Activated B cell treated with CpG ODN at 0.5 μM for 24 hours (primary cell): ENCODE measurements at places on chromosomes 2 and 18.

GRCh38 chr2:80244905-80245584, 59.5 kb downstream of the LRRTM1 start:
- H3K4me3 ChIP-seq: no peak overlapping the region
- DNase-seq: no peak
- H3K36me3 ChIP-seq: no peaks in the 10 kb centered on the region
- no peaks in the 10 kb centered on the region for H3K4me1 ChIP-seq
- H3K27ac ChIP-seq: no peak overlapping the region

DNA sequence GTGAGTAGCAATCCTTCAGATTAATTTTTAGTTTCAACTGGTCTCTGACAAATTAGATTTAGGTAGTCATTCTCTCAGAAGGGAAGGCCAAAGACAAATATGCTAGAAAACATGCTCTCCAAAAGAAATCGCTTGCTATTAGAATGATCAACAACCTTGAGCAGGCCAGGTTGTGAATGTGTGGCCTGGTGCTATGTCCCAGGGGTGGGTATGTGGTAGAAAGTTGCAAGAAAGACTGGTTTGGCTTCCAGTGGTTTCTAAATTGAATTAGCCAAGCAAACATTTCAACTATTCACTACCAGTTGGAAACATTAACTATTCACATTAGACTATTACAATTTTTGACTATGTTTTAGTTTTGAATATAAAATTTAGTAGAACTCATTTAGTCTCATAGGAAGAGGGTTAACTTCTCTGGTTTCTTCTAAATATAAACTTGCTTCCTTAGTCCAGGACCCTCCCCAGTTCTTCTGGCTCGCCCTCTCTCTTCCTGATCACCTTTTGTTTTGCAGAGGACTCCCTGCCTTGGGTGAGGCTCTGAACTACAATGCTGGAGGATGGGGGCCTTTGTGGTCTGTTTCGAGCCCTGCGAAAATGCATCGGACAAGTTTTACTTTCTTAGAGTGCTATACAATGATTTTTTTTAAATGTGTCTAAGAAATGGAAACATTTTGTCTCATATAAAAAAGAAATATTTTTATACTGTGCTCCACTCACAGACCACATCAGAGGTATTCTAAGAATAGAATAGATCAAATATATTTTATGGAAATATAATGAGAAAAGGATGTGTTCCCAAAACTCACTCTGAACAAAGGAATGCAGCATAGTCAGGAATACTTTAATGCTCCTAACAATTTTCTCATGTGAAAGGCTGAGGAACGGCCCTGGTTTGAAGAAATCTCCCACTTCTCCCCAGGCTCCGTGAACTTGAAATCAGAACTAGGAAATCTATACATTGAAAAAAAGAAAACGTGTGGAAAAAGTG, 375.0 kb upstream of the ZEB2 start:
- H3K4me1 ChIP-seq: peaks cover 3% of the 10 kb centered on the region
- no peak overlapping the region for H3K4me3 ChIP-seq
- H3K27ac ChIP-seq: no peak overlapping the region
- no peaks in the 10 kb centered on the region for H3K27me3 ChIP-seq
- DNase-seq: no peak

GRCh38 chr2:223797811-223798721, 39.3 kb downstream of the AP1S3 start:
- peaks cover 57% of the 10 kb centered on the region for H3K4me1 ChIP-seq
- DNase-seq: no peak
- peak overlapping the region; percentile 21 for H3K4me3 ChIP-seq
- H3K27me3 ChIP-seq: no peaks in the 10 kb centered on the region
- H3K36me3 ChIP-seq: peaks cover 39% of the 10 kb centered on the region

DNA sequence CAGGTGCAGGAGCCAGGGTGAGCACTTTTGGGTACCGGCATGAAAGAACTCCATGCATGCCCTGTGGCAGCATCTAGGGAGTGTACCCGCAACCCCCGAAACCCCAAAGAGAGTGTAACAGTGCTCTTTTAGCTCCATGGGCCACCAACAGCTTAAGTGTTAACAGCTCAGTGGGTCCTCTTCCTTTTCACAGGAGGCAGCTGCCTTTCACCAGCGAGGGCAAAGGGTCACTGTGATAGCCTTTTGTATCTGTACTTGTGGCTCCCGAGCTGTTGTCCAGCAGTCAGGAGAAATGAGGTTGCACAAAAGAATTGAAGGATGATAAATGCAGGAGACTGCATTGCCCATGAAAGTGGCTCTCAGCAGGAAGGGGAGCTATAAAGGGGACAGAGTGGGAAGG, 1166.3 kb upstream of the ACVR2A start:
- no peaks in the 10 kb centered on the region for H3K36me3 ChIP-seq
- no peak overlapping the region for H3K4me3 ChIP-seq
- no peak for DNase-seq

DNA sequence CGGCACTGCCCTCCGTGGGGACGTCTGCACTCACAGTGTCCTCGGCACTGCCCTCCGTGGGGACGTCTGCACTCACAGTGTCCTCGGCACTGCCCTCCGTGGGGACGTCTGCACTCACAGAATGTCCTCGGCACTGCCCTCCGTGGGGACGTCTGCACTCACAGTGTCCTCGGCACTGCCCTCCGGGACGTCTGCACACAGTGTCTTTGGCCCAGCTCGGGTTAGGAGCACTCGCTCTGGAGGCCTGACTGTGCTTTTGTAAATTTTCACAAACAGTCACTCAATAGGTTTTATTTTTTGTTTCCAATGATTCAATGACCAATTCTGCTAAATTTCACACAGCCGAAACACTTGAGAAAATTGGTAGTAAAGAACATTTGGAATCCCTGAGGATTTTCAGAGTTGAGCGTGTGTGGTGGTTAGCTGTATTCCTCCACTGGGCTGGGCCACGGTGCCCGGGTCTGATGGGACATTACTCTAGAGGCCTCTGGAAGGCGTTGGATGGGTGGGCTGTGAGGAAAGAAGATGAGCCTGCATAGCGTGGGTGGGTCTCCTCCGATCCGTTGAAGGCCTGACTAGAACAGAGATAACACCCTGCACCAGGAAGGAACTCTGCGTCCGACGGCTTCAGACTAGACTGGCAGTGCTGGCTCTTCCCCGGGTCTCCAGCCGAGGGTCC, 134.8 kb downstream of the RTP5 start:
- no peaks in the 10 kb centered on the region for H3K36me3 ChIP-seq
- no peak overlapping the region for H3K27ac ChIP-seq
- no peaks in the 10 kb centered on the region for H3K27me3 ChIP-seq
- no peak overlapping the region for H3K4me3 ChIP-seq
- H3K4me1 ChIP-seq: no peaks in the 10 kb centered on the region

DNA sequence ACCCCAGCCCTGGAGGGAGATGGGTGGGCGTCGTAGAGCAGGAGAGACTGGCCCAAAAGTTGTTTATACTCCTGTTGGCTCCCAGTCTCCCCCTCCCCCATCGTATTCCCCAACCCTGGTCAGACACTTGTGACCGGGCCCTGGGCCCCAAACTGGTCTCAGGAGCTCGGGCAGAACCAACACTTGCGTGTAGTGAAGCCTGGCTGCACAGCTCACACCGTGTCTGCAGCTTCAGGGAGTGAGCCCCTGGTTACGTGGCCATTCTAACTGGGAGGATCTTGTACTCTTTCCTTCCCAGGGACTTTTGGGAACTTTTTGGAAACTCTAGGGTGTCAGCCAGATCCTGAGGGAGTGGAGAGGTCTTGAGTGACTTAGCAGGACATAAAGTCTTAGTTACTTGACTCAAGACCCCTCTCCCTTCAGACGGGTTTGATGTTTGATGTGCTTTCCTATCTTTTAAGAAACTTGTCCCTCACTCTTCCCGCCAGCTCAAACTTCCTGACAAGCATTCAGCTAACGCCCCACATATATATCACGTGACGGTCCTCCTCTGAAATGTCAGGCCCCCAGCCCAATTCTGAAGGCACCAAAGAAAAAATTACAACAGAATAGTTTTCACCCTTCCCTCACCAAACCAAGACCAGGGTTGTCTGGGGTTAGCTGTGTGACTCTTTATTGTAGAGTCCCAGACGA, 2.3 kb downstream of the PKDCC start:
- H3K4me1 ChIP-seq: peaks cover 6% of the 10 kb centered on the region
- H3K27ac ChIP-seq: no peak overlapping the region
- no peaks in the 10 kb centered on the region for H3K36me3 ChIP-seq
- peaks cover 36% of the 10 kb centered on the region for H3K27me3 ChIP-seq

DNA sequence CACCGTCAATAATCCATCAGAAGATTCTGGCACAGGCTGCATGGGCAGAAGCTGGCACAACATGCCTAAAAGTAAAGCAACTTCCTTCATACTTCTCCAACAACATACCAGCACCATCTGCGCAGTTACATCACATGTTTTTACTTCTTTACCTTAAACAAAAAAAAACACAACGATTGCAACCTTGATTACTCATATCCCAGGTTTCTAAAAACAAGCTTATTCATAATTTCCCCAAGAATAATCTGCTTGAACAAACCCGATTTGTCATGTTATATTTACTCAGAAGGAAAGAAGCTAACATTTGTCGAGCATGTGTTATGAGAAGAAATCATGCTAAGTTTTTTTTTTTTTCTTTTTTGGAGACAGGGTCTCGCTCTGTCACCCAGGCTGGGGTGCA, 54.7 kb downstream of the THADA start:
- no peaks in the 10 kb centered on the region for H3K27me3 ChIP-seq
- no peak for DNase-seq
- peaks cover 19% of the 10 kb centered on the region for H3K36me3 ChIP-seq
- peaks cover 27% of the 10 kb centered on the region for H3K4me1 ChIP-seq
- no peak overlapping the region for H3K4me3 ChIP-seq

- no peak for DNase-seq
- no peaks in the 10 kb centered on the region for H3K27me3 ChIP-seq
- H3K36me3 ChIP-seq: no peaks in the 10 kb centered on the region
- no peaks in the 10 kb centered on the region for H3K4me1 ChIP-seq
Observed at GRCh38 chr2:49053156-49053555, 101.2 kb downstream of the FSHR start.

- no peak overlapping the region for H3K27ac ChIP-seq
- no peaks in the 10 kb centered on the region for H3K27me3 ChIP-seq
- no peak overlapping the region for H3K4me3 ChIP-seq
- H3K4me1 ChIP-seq: no peaks in the 10 kb centered on the region
Observed at GRCh38 chr2:187976259-187976985, 315.3 kb upstream of the GULP1 start.

- H3K36me3 ChIP-seq: peaks cover 13% of the 10 kb centered on the region
- H3K27ac ChIP-seq: no peak overlapping the region
- H3K4me1 ChIP-seq: peaks cover 19% of the 10 kb centered on the region
- no peak for DNase-seq
Observed at GRCh38 chr18:76456018-76456750, 38.9 kb downstream of the ZNF516 start.

DNA sequence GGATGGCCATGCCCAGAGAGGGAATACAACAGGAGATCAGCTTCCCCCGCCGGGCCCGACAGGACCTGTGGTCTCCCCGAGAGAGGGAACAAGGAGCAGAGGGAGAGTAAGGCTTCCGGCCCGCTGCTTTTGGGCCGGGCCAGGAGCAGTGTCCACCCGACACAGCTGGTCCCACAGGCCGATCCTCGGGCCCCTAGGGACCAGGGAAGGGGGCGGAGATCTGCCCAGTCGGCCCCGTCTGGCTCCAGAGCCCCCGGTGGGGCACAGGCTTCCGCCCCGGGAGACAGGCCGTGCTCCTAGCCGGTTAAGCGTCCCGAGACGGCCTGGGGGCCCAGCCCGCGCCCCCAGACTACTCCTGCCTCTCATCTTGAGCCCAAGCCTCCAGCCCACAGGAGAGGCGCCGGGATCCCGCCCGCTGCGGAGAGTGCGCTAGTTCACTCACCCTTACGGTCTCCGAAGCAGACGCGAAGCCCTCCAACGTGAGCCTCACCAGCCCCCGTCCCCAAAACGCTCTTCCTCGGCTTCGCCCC, at the start of gene MCFD2:
Gene MCFD2, minus strand, starts transcription at position 526 of the 530 bp plus-strand sequence. CDS start 6,635 bp downstream, outside the sequence.
- peaks cover 65% of the 10 kb centered on the region for H3K4me1 ChIP-seq
- no peaks in the 10 kb centered on the region for H3K27me3 ChIP-seq
- peak within 1 kb of the TSS; percentile 81 for H3K27ac ChIP-seq
- peaks cover 19% of the 10 kb centered on the region for H3K36me3 ChIP-seq

DNA sequence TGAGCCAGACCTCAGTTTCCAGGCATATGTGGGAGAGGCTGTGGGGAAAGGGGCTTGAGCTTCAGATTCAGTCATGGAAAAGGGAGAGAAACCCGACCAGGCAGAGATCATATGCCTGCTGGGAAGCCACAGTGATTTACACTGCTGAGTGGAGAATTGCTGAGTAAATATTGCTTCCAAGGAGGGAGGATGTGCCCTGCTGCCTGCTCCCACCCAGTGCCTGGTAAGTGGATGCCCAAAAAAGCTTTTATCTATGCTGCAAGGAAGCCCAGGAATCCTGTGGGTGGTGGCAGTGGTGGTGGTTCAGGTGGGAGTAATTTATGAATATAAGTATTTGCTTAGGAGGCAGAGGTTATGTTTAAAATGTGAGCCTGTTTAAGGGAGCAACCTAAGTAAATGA, 39.5 kb downstream of the INO80C start:
- H3K4me1 ChIP-seq: no peaks in the 10 kb centered on the region
- no peaks in the 10 kb centered on the region for H3K27me3 ChIP-seq
- no peak overlapping the region for H3K27ac ChIP-seq

- peak overlapping the region; percentile 47 for H3K27ac ChIP-seq
- DNase-seq: no peak
Observed at GRCh38 chr18:55302167-55302833, 285.7 kb downstream of the TCF4 start.

DNA sequence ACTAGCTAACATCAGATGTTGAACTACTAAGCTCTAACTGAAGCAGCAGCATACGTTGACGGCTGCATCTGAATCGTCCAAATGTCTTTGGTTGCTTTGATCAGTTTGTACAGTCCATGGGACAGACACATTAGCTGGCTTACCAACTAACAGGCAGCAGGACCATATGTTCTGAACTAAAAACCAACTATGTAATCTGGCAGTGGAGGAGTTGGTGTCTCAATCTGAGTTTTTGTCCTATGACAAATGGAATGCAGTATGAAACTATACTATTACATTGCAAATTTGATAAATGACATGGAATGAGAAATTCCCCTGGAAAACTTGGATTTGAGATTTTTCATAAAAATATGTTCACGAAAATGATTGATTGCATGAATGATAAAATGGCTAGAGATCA, 79.5 kb downstream of the EPHA4 start:
- H3K36me3 ChIP-seq: peaks cover 15% of the 10 kb centered on the region
- H3K4me3 ChIP-seq: no peak overlapping the region
- no peaks in the 10 kb centered on the region for H3K27me3 ChIP-seq
- no peak overlapping the region for H3K27ac ChIP-seq

DNA sequence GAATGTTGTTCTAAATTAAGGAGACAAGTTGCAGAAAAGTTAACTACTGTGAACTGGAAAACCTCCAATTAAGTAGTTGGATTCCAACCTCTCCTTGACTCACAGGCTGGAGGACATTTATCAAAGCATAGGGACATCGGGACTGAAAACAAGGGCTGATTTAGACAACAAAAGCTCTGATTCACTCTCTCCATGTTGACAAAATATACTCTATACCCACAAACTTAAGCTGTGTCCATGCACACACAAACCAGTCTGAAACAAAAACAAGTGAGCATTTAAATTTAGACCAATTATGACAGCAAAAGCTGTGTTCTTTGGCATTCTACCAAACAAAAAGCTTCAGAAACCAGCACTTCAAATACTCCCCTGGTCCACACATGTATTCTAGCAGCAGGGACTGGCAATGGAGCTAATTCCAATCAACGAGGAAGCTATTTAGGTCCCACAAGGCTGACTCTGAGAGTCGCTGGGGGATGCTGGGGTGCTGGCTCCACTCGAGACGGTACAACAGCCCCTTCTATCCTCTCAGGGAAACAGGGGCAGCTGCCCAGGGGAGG, 71.4 kb downstream of the NXPH2 start:
- no peaks in the 10 kb centered on the region for H3K36me3 ChIP-seq
- no peak overlapping the region for H3K27ac ChIP-seq
- no peak overlapping the region for H3K4me3 ChIP-seq
- H3K4me1 ChIP-seq: no peaks in the 10 kb centered on the region
- no peak for DNase-seq

GRCh38 chr2:45285771-45286390, 276.6 kb upstream of the SIX2 start:
- peaks cover 6% of the 10 kb centered on the region for H3K27me3 ChIP-seq
- no peak overlapping the region for H3K4me3 ChIP-seq
- no peak for DNase-seq
- H3K27ac ChIP-seq: no peak overlapping the region
- H3K36me3 ChIP-seq: no peaks in the 10 kb centered on the region
